ENCODE measurements at places on chromosomes 3 and 15.

GRCh38 chr15:37528432-37528831, 406.0 kb upstream of the TMCO5A start:
- no peak for DNase-seq

DNA sequence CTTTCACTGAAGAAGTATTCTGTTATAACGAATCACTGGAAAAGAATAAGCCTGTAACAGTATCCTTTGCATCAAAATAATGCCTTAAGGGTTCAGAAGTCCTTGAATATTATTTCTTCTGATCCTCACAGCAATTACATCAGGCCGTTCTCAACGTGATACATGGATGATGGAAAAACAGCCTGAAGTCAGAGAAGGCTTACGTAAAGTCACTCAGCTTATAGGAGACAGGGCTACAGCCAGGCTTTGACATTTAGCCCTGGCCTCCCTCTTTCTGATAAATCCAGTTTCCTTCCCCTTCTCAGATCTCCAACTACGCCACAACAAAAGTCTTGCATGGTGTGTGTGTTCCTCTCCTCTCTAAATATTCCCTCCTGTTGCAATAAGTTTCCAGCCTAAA, 131.9 kb downstream of the ANO10 start:
- no peak for DNase-seq

GRCh38 chr15:62219799-62220198, 54.7 kb upstream of the C2CD4B start:
- no peak for DNase-seq

DNA sequence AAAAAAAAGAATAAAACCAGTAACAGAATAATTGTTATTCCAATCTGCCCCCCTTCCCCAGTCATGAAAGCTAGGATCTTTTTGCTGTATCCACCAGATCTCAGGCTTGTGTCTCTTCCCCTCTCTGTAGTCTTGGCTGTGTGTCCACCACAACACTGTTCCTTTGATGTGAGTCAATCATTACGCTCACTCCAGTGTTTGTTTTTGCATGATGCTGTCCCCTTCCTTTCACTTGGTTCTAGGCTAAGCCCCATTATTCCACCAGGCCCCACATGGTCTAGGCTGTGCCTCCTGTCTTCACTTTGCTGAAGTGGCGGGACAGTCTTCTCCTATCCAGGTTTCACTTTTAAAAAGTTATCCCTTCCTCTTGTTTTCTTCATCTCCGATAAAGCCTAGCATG, 13.6 kb downstream of the ACKR2 start:
- DNase-seq = no peak

- peak; percentile 79 for DNase-seq
Measured at GRCh38 chr3:70805061-70805889, 492.8 kb upstream of the MDFIC2 start.

DNA sequence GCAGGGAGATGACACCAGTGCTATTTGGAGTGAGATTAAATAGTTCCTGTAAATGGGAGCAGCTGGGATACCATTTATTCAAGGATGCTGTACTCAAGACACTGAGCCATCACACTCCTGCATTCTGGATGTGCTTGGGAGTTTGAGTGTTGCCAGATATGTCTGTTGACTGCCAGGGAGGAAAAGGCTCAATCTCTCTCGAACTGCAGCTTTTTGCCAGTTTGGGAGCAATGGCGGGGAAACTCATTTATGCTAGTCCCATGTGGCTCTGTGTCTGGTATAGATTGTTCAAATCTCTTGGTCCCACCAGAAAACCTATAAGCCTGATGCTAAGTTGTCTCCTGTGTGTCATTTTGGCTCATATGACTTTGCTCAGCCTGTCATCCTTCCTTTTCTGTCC, 363.6 kb downstream of the WDR72 start:
- DNase-seq = no peak

DNA sequence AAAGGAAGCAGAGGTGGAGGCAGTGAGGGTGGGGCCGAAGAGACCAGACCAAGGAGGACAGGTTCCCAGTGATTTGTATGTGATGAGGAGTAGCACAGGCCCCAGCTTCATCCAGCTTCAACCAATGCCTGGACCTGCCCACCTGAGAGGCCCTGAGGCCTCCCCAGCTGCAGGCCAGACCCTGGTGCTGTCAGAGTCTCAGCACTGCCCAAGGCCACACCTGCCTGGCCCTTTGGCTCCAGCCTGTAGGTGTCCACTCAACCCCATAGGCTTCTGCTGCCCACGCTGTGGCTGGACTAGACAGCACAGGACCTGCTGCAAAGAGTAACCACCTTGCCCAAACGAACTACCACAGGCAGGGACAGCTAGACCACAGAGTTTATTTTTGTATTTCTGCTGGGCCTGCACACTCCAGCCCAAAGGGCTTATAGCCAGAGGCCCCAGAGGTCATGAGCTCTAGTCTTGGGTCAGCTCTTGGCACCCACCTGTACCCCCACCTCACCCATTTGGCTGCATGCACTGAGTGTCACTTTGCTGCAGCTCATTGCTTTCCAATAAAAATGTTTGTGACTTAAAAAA, 81.9 kb upstream of the CDV3 start:
- DNase-seq = no peak

GRCh38 chr3:119427669-119428068, 35.7 kb downstream of the TMEM39A start:
- peak; percentile 12 for DNase-seq
